ENCODE measurements at places on chromosomes 16 and 17. TPM values are rescaled to one million over a fixed set of nuclear protein-coding genes. Genes with fewer than 3 reads are reported as not detected.

- no peak for DNase-seq
These were observed 23.9 kb upstream of the TMEM98 start for GRCh38 chr17:32903774-32904673.

- no peak for DNase-seq
These were observed 23.8 kb downstream of the GGA2 start for GRCh38 chr16:23486480-23486879.

Gene VASN
- total RNA-seq = 0.27 TPM

DNA sequence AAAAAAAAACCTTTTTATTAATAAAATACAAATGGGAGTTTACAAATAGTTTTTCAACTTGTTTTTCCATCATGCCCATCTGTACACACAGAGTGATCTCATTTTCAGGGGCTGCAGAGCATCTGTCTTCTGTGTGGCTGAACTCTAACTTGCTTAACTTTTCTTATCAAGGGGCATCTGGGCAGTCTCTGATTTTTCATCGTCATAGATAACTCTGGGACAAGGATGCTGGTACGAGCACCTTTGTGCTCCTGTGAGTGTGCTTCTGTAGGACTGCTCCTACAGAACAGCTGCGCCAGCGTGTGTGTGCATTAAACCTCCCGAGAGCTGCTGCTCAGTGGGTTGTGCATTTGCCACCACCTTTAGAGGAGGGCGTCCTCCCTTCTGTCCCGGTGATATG is 34.6 kb upstream of the TAC4 start:
- no peak for DNase-seq

DNA sequence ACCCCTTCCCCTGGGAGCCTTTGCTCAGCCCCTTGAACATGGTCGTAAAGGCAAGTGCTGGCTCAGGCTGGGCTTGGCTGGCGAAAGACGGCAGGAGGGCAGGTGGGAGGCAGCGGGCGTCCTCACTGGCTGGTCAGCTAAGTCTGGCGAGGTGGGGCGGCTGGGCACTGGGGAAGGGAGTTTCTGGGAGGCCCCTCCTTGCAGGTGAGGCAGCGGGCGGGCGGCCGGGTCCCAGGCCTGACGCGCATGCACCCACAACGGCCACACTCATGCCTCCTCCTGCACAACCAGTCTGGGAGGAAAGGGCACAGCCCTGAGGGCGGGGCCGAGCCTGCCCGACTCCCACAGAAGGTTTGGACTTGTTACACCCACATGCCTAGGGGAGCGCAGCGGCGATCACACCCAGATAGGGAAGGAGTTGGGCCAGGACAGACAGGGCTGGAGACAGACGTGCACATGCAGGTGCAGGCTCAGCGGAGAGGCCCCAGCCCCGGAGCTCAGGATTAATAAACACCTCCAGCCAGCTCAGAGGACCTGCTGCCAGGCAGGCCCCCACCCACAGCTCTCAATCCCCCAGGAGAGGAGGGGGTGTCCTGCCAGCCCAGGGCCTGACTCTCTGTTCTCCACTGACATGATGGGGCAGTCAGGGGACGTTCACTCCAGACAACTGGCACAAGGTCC is at the start of gene EVPL:
Gene EVPL, minus strand, starts transcription at position 148 of the 681 bp plus-strand sequence. Its CDS starts 108 bp downstream, at position 40.
- DNase-seq = no peak
